Neural crest cell (in vitro differentiated cells): ENCODE measurements at places on chromosomes 1 and 21.

DNA sequence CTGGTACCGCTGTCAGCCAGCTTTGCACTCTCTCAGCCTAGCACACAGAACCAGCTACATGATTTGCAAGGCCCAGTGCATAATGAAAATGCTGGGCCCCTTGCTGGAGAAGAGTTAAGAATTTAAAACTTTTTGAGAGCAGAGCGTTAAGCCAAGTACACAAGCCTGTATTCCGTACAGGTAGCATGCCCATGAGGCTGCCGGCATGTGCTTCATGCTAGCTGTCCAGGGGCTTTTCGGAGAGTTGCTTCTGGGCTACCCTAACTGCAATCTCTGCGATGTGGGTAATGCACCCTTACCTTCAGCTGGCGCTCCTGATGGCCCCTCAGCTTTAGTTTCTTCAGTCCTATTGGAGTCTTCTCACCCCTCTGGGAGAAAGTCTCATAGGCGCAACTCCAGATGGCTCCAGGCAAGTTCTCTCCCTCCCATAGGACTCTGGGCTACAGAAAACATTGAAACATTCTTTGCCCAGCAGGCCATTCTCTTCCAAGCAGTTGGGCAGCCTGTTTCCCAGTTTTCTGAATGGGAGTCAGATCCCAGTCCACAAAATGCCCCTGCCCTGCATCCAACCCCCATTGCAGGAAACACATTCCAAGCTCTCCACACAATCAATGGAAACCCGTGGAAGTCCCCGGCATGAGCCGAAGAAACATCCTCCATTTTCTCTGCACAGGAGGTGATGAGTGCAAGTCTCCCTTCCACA is 5.7 kb upstream of the AKT3 start:
- DNase-seq, result no peak

- no peak for DNase-seq
These were observed 295.0 kb downstream of the NFIA start for GRCh38 chr1:61377242-61377958.

DNA sequence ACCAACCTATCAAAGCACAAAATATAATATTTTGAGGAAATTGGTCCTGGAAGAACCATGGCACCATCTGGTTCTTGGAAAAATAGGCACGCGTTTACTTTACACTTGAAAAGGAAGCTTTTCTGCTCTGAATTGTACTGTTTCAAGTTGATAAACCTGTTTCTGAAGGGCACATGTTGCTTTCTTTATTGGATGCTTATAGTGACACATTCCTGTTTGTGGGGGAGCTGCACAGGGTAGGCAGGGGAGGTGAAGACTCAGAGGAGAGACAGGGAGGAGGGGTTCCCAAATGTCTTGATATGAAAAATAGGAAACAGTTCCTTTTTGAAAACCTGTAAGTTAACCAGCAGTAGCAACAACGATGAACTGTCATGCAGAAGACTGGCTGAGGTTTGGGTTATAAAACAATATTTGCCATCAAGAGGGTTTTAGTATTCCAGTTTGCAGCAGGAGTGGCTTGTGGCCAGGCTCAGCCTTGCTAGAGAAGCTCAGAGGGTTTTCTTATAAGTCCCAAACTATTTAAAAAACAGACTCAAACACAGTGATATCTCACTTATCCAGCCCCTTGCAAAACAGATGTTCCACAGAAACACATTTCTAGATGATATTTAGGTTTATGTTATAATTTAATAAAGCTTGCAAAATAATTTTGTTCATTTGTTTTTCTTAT is 127.0 kb upstream of the MROH9 start:
- no peak for DNase-seq

DNA sequence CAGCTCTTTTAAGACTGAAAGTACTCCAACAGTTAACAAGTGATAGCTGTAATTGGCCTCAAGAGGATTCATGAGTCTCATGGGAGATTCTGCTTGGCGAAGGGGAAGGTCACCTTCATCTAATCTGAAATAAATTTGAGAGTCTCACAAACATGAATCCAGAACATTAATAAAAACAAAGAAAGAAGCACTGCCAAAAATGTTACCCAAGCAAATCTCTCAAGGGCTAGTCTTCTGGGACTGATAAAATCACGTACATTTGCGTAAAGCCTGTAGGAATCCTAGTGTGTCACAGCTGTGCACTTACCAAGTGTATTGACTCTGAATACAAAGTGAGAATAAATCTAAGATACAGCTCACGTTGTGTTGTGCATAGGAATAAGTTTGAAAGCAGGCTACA is 21.2 kb upstream of the NUF2 start:
- DNase-seq, result no peak

- no peak for DNase-seq
These were observed 29.2 kb downstream of the MAN1C1 start for GRCh38 chr1:25645637-25646400.

DNA sequence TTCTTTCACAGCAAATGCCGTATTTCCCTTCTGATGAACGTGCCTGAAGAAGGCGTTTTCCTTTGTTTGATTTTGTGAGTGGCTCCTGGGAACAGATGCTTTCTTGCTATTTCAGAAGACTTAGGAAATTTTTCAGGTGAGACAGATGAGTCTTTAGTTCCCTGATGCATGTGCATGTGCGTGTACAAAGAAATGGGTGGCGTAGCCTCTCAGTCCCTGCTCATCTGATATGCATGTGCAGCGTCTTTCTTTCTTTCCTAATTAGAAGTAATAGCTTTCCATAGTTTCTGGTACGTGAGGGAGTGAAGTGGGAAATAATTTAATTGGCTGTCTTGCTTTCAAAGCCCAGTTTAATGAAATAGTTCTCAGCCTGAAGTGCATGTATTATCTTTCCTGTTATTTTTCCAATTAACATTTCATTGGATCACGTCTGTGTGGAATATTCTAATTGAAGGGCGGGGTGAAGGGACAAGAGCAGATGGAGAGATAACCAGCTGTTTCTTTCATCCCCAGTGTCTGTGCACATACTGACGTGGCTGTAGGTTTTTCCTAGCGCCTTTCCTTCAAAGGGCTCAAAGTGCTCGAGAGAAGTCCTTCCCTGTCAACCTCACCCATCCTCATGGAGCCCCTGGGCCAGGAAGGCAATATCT is 104.3 kb downstream of the FAM78B start:
- DNase-seq, result no peak

DNA sequence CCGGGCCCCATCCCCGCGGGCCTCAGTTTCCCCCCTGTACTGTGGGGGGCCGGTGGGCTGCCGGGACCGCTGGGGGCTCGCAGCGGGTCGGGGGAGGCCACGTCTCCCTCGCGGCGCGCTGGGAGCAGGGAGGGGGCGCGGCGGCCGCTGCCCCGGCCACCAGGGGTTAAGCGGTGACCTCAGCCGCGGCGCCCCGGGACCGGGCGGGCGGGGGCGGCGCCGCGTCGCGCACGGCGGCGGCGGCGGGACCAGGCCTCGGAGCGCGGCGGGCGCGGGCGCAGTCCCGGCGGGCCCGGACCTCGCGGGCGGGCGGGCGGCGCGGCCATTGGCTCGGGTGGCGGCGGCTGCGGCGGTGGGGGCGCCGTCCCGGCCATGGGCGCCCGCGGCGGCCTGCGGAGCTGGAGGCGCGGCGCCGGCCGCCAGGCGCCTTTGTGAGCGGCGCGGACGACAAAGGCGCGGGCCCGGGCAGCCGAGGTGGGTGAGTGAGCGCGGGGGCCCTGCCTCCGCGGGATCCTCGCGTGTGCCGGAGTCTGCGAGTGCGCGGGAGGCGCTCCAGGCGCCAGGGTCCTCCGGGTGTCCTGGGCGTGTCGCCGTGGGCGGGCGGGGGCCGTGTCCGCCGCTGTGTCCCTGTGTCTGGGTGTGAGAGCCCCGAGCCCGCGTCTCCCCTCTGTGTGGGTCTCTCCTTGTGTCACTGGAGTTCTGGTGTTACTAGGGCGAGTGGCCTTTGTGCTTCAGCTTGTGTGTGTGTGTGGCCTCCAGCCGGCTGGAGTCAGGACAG is at the start of gene ARHGEF10L:
Gene ARHGEF10L (plus strand): TSS at position 222 of the 778 bp plus-strand sequence. CDS start 40,898 bp downstream, outside the sequence.
- DNase-seq, result peak; percentile 25

GRCh38 chr1:53271446-53272090 is 33.2 kb upstream of the MAGOH start:
- DNase-seq, result no peak
